ENCODE measurements at places on chromosomes 6 and 20. TPM values are rescaled to one million over a fixed set of nuclear protein-coding genes. Genes with fewer than 3 reads are reported as not detected.

- DNase-seq, result no peak
- H3K4me1 ChIP-seq, result no peaks in the 10 kb centered on the region
- no peaks in the 10 kb centered on the region for H3K36me3 ChIP-seq
- H3K27ac ChIP-seq, result no peak overlapping the region
These were observed 14.4 kb upstream of the RIPPLY2 start for GRCh38 chr6:83838727-83839126.

- no peaks in the 10 kb centered on the region for H3K36me3 ChIP-seq
- DNase-seq, result peak; percentile 92
- no peaks in the 10 kb centered on the region for H3K27me3 ChIP-seq
- H3K4me3 ChIP-seq, result peak overlapping the region; percentile 34
- peaks cover 59% of the 10 kb centered on the region for H3K4me1 ChIP-seq
- peak overlapping the region; percentile 97 for H3K27ac ChIP-seq
These were observed 137.1 kb downstream of the ELOVL4 start for GRCh38 chr6:79810185-79810705.

DNA sequence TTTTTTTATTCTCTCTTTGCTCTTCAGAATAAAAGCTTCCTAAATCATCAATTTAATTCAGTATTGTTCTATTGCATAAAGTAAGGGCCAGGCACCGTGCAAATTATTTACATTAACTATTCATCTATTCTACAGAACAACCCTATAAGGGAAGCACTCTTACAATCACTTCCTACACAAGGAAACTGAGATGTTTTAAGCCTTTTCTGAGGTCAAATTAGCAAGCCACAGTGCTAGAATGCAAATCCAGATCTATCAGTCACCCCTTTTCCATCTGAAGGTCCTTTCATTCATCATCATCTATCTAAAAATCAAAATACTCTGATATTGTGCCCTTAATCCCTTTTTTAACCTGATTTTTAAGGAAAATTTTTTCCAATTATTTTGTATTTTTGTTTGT, 31.2 kb downstream of the FRK start:
- DNase-seq, result no peak
- no peaks in the 10 kb centered on the region for H3K4me1 ChIP-seq
- H3K27ac ChIP-seq, result no peak overlapping the region
- H3K36me3 ChIP-seq, result no peaks in the 10 kb centered on the region

- peaks cover 16% of the 10 kb centered on the region for H3K4me1 ChIP-seq
- no peak overlapping the region for H3K4me3 ChIP-seq
- H3K27me3 ChIP-seq, result no peaks in the 10 kb centered on the region
- no peak overlapping the region for H3K27ac ChIP-seq
- H3K36me3 ChIP-seq, result no peaks in the 10 kb centered on the region
These were observed 210.3 kb downstream of the PLCB1 start for GRCh38 chr20:8342391-8342790.

- H3K27me3 ChIP-seq, result no peaks in the 10 kb centered on the region
- no peak overlapping the region for H3K27ac ChIP-seq
- no peak overlapping the region for H3K4me3 ChIP-seq
- DNase-seq, result no peak
- peaks cover 7% of the 10 kb centered on the region for H3K36me3 ChIP-seq
- H3K4me1 ChIP-seq, result peaks cover 13% of the 10 kb centered on the region
These were observed 4.0 kb downstream of the STK4 start for GRCh38 chr20:44970243-44970757.

GRCh38 chr6:215335-216034, 76.8 kb upstream of the DUSP22 start:
- H3K27me3 ChIP-seq, result no peaks in the 10 kb centered on the region
- DNase-seq, result no peak
- peaks cover 18% of the 10 kb centered on the region for H3K4me1 ChIP-seq
- no peak overlapping the region for H3K27ac ChIP-seq
- no peaks in the 10 kb centered on the region for H3K36me3 ChIP-seq
- no peak overlapping the region for H3K4me3 ChIP-seq

GRCh38 chr20:33667676-33668465, 1.1 kb downstream of the ACTL10 start:
- peaks cover 10% of the 10 kb centered on the region for H3K4me1 ChIP-seq
- peak overlapping the region; percentile 34 for H3K4me3 ChIP-seq
- no peaks in the 10 kb centered on the region for H3K36me3 ChIP-seq
- peaks cover 10% of the 10 kb centered on the region for H3K27me3 ChIP-seq
- H3K27ac ChIP-seq, result no peak overlapping the region
- DNase-seq, result peak; percentile 83

DNA sequence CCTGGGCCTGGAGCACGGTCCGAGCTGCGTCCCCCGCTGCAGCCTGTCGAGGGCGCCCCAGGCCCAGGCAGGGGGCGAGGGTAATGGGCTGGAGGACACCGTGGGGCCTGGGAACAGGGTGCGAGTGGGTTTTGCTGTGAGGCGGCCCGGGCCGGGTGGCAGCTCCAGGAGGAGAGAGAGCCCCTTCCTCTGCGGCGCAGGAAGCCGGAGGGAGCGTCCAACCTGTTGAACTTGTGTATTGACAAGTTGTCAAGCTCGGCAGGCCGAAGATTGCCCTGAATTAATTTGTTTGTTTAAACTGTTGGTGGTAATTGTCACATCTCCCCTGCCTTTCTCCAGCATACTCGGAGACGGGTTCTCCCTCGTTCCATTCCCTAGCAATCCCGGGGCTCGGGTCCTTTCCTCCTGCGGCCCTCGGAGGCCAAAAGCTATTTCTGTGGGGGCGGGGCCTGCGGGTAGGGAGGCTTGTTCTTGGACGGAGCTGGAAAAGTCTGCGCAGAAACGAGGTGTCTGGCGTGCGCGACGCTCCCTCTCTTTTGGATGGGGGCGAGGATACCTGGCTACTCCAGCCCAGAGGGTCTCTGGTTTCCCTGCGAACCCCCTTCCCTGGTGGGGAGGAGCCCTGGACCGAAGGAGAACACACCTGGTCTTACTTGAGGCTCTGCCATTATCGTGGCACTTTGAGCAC, 9.9 kb downstream of the NR2E1 start:
- H3K4me3 ChIP-seq, result peak overlapping the region; percentile 24
- H3K36me3 ChIP-seq, result no peaks in the 10 kb centered on the region
- DNase-seq, result peak; percentile 74
- peaks cover 99% of the 10 kb centered on the region for H3K27me3 ChIP-seq
- peaks cover 27% of the 10 kb centered on the region for H3K4me1 ChIP-seq

GRCh38 chr20:63054681-63055240, 48.0 kb upstream of the BHLHE23 start:
- peaks cover 16% of the 10 kb centered on the region for H3K4me1 ChIP-seq
- H3K4me3 ChIP-seq, result no peak overlapping the region
- no peak overlapping the region for H3K27ac ChIP-seq

GRCh38 chr6:122459240-122459639, 12.4 kb downstream of the SERINC1 start:
- no peak for DNase-seq
- peaks cover 4% of the 10 kb centered on the region for H3K4me1 ChIP-seq
- H3K36me3 ChIP-seq, result peaks cover 12% of the 10 kb centered on the region

GRCh38 chr20:61146023-61146422, 106.0 kb upstream of the CDH4 start:
- no peak for DNase-seq
- no peak overlapping the region for H3K27ac ChIP-seq
- H3K27me3 ChIP-seq, result peaks cover 59% of the 10 kb centered on the region
- peaks cover 14% of the 10 kb centered on the region for H3K4me1 ChIP-seq
- H3K4me3 ChIP-seq, result no peak overlapping the region

DNA sequence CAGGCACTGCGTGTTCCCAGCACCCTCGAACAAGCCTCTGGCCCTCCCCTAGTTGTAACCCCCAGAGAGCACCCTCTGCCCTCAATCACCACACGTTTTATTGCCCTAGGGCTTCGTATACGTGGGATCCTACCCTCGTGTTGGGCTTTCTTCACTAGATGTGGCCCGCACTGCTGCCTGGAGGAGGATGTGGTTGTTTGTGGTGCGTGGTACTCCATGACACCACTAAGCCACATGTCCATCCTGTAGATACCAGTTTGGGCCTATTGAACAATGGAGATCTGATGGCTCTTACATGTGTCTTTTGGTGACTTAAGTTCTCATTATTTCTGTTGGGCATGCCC, 17.0 kb downstream of the SLC2A4RG start:
- no peak for DNase-seq
- H3K36me3 ChIP-seq, result no peaks in the 10 kb centered on the region
- no peaks in the 10 kb centered on the region for H3K27me3 ChIP-seq
- H3K4me3 ChIP-seq, result no peak overlapping the region

- no peaks in the 10 kb centered on the region for H3K36me3 ChIP-seq
- no peak overlapping the region for H3K4me3 ChIP-seq
- DNase-seq, result no peak
- H3K4me1 ChIP-seq, result no peaks in the 10 kb centered on the region
- H3K27me3 ChIP-seq, result no peaks in the 10 kb centered on the region
These were observed 637.7 kb upstream of the CITED2 start for GRCh38 chr6:140012150-140012549.

- no peak for DNase-seq
- no peaks in the 10 kb centered on the region for H3K27me3 ChIP-seq
- no peak overlapping the region for H3K27ac ChIP-seq
These were observed 23.6 kb downstream of the BPIFA1 start for GRCh38 chr20:33259371-33259770.

DNA sequence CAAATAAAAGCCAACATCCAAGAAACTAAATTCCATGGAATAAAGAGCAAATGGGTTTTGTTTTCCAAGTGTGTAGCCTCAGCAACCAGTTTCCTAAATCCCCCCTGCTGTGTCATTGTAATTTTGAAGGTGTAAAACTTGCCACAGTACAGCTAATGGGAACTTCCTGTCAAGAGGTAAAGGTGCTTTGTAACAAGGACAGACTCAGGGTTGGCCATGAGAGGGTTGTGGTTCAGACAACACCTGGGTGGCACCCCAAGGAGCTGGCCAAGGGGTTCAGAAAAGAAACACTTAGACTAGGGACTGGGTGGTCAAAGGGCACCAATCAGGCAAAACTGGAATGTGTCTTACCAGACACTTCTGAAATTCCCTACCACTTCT, 52.4 kb upstream of the LYRM2 start:
- H3K27ac ChIP-seq, result peak overlapping the region; percentile 35
- H3K4me3 ChIP-seq, result no peak overlapping the region
- H3K27me3 ChIP-seq, result no peaks in the 10 kb centered on the region
- peak; percentile 36 for DNase-seq
- H3K36me3 ChIP-seq, result peaks cover 12% of the 10 kb centered on the region
- peaks cover 17% of the 10 kb centered on the region for H3K4me1 ChIP-seq

GRCh38 chr6:5115168-5115567, 30.0 kb downstream of the PPP1R3G start:
- H3K36me3 ChIP-seq, result no peaks in the 10 kb centered on the region
- no peak overlapping the region for H3K4me3 ChIP-seq
- H3K4me1 ChIP-seq, result no peaks in the 10 kb centered on the region
- H3K27ac ChIP-seq, result no peak overlapping the region
- no peak for DNase-seq

- DNase-seq, result no peak
- H3K27ac ChIP-seq, result no peak overlapping the region
- H3K4me1 ChIP-seq, result peaks cover 42% of the 10 kb centered on the region
- no peaks in the 10 kb centered on the region for H3K27me3 ChIP-seq
- no peaks in the 10 kb centered on the region for H3K36me3 ChIP-seq
These were observed 191.9 kb downstream of the CENPW start for GRCh38 chr6:126531840-126532239.

GRCh38 chr6:76418560-76419223, 346.2 kb upstream of the IMPG1 start:
- no peak for DNase-seq
- H3K27me3 ChIP-seq, result no peaks in the 10 kb centered on the region
- H3K4me1 ChIP-seq, result peaks cover 10% of the 10 kb centered on the region
- no peak overlapping the region for H3K27ac ChIP-seq
- H3K36me3 ChIP-seq, result no peaks in the 10 kb centered on the region

- DNase-seq, result no peak
- H3K27me3 ChIP-seq, result no peaks in the 10 kb centered on the region
- no peak overlapping the region for H3K4me3 ChIP-seq
- H3K4me1 ChIP-seq, result no peaks in the 10 kb centered on the region
- no peak overlapping the region for H3K27ac ChIP-seq
These were observed 171.6 kb downstream of the ADGB start for GRCh38 chr6:146770275-146770964.

DNA sequence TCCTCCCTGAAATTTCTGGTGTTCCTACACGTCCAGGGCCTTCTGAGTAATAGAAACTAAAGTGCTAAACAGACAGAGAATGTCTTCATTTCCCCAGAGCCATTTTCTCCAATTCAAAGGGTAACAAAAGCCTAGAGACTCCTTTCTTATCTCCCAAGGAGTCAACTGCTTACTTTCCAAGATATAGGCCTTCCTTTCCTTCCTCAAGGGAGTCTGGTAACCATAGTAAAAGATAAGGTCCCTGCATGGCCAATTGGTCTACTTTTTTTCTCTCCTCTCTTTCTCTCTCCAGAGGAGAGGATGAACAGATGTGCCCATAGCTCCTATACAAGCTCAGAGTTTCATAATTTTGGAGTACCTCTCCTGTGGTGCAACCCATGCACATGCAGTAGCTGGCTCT, 185.7 kb downstream of the ASCC3 start:
- no peaks in the 10 kb centered on the region for H3K36me3 ChIP-seq
- H3K4me1 ChIP-seq, result no peaks in the 10 kb centered on the region
- no peaks in the 10 kb centered on the region for H3K27me3 ChIP-seq

DNA sequence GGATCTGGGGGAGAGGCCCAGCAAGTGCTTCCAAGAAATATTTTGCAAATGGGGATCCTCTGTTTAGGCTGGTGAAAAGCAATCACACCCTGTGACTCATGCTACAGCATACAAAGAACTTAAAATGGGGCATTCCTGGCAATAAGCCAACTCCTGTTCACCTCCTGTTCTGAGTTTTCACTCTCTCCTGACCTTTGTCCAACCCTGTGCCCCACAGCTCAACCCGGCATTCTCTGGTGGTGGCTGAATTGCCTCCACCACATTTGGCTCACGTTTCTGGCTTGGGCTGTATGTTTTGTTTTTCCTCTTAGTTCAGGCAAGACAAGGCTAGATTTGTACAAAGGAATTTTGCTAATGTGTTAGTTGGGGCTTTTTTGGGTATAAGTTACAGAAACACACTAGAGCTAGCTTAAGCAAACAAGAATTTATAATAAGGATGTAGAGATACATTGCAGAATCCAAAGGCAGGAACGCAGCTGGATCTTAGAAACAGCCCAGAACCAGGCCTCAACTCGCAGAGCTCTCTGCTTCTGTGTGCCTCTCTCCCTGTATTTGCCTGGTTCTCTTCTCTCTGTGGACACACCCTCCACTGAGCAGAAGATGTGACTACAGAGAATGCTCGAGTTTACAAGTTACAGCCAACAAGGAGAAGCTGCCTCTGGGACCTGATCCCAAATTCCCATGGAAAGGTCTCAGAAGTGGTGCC, 9.4 kb downstream of the ABCC10 start:
- DNase-seq, result no peak
- no peaks in the 10 kb centered on the region for H3K4me1 ChIP-seq
- H3K36me3 ChIP-seq, result no peaks in the 10 kb centered on the region
- no peak overlapping the region for H3K4me3 ChIP-seq
- H3K27ac ChIP-seq, result no peak overlapping the region

GRCh38 chr6:137223370-137224131, 4.4 kb upstream of the IFNGR1 start:
- no peak for DNase-seq
- no peaks in the 10 kb centered on the region for H3K27me3 ChIP-seq
- peaks cover 3% of the 10 kb centered on the region for H3K4me1 ChIP-seq

The SLC32A1 gene
- 0.04 TPM for total RNA-seq

The KCNB1 gene
- 0.97 TPM for total RNA-seq

The HUS1B gene
- not detected for total RNA-seq

The GTSF1L gene
- not detected for total RNA-seq

The SRMS gene
- total RNA-seq, result not detected

The GRM4 gene
- total RNA-seq, result 1.2 TPM

The HLA-DOA gene
- total RNA-seq, result 38.0 TPM

The SNAI1 gene
- 4.0 TPM for total RNA-seq

The DDO gene
- total RNA-seq, result not detected

The CAGE1 gene
- total RNA-seq, result 0.03 TPM

The PPP1R16B gene
- 1.6 TPM for total RNA-seq

The BRPF3 gene
- total RNA-seq, result 25.6 TPM

Measured in neural progenitor cell (in vitro differentiated cells).